Foreskin melanocyte (primary cell): ENCODE measurements at places on chromosomes 3 and 15.

GRCh38 chr3:136632625-136633081 lies 119.5 kb downstream of the STAG1 start:
- DNase-seq = no peak

DNA sequence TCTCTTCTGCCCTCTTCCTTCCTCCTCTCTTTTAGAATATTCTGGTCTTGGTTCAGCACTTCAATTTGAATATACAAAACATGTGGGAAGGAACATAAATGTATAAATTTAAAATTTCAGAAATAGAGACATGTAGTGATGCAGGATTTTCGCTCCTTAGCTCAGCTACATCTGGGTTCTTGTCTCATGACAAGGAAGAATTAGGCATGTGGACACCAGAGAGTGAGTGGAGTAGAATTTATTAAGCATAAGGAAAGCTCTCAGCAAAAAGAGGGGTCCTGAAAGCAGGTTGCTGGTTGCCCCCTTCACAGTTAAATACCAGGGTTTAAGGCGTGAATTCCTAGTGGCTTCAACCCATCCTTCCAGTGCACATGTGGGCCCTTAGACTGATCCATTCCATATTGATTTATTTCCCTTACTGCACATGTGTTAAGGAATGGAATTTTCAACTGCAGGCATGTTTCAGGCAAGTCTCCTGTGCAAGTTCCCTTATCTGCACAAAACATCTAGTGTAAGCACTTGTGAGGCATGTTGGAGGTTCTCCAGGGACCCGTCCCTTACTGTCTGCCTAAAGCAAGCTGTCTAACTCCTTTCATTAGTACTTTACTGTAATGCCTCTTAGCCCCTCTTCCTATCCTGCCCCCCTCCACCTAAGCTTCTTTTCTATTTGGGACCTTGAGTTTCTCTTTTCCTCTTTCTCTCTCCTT lies 133.2 kb upstream of the STRIT1 start:
- no peak for DNase-seq

- DNase-seq = no peak
Measured at GRCh38 chr3:158789592-158789991, 12.3 kb upstream of the MFSD1 start.

- no peak for DNase-seq
Measured at GRCh38 chr15:77901921-77902750, 175.4 kb downstream of the TBC1D2B start.

DNA sequence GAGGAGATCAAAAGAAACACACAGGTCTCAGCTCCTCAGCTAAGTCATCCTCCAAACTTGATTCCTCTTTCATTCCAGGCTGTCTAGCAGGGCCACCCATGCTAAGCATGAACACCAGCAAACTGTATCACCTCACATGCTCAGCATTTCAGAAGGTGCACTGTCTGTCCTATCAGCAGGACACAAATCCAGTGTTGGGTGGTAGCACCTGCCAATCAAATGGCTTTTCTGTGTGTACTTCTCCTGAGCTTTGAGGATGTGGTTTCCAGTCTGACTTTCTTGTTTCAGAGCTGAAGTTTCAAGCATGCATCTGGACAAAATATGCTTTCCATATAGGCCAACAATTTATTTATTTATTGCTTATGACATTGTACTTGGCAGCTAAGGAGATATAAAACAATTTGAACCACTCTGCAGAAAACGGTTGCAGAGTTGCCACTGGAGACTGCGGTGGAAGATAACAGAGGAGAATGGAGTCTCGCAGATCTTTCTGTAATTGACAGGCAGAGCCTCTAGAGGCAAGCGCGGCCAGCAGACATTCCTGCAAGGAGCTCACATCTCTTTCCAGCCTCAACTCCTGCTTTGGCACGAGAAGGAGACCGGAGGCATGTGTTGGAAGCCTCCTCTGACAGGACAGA lies 167.1 kb upstream of the WNT5A start:
- DNase-seq = no peak

GRCh38 chr15:43446344-43446743 lies 46.6 kb downstream of the TP53BP1 start:
- no peak for DNase-seq

GRCh38 chr3:138846262-138846791 lies 11.6 kb upstream of the PIK3CB start:
- DNase-seq = no peak
